ENCODE measurements at places on chromosomes 7 and 10. TPM values are rescaled to one million over a fixed set of nuclear protein-coding genes. Genes with fewer than 3 reads are reported as not detected.

Gene ANK3
- total RNA-seq = 76.3 TPM

- no peak for DNase-seq
Measured at GRCh38 chr7:149334219-149334618, 72.2 kb downstream of the ZNF783 start.

DNA sequence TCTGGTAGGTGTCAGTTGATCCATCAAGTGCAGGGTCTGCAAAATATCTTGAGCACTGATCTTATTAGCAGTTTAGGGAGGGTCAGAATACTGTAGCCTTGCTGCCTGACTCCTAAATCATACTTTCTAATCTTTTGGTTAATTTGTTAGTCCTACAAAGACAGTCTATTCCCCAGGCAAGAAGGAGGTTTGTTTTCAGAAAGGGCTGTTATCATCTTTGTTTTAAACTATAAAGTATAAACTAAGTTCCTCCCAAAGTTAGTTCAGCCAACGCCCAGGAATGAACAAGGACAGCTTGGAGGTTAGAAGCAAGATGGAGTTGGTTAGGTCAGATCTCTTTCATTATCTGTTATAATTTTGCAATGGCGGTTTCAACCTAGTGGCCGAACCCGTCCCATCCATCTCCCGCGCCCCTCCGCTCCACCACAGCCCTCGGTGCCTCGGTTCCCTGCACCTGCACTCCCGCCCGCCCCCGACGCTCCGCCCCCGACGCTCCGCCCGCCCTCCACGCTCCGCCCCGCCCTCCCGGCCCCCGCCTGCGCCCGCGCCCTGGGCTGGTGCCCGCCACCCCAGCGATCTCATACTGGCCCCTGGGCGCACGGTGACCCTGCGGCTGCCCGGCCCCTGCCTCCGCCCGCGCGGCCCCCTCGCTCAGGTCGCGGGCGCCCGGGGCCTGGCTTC is at the start of gene ADCK2:
Gene ADCK2 (plus strand): TSS at position 564 of the 681 bp plus-strand sequence. CDS start 386 bp downstream, outside the sequence.
- peak; percentile 67 for DNase-seq

GRCh38 chr10:54402576-54402975 is 398.5 kb downstream of the PCDH15 start:
- no peak for DNase-seq

Gene SLC18A3
- total RNA-seq = 0.68 TPM

DNA sequence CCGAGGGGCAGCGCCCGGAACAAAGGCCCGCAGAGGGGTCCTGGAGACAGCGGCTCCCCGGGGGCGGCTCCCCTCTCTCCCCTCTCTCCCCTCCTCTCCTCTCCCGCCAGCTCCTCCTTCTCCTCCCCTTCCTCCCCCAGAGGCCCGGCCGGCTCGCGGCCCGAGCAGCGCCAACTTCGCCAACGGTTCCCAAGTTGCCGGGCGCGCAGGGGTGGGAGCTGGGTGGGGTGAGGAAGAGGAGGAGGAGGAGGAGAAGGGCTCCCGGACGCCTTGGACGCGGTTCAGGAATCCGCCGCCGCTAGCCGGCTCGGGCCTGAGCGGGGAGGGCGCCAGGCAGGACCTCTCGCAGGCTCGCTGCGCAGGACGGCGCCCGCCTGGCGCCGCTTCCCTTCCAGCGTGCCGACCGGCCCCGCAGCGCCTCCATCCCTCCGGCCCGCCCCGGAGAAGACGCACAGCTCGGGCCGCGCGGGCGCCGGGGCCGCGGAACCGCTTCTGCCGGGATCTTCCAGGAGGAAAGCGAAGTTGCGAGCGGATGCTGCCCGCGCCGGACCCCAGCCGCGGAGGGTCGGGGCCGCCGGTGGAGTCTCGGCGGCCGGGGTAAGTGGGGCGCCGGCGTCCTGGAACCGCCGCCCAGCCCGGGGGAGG is at the start of gene CHST3:
Gene CHST3 (plus strand): TSS at position 298 of the 645 bp plus-strand sequence. CDS start 41,448 bp downstream, outside the sequence.
- DNase-seq = peak; percentile 91

DNA sequence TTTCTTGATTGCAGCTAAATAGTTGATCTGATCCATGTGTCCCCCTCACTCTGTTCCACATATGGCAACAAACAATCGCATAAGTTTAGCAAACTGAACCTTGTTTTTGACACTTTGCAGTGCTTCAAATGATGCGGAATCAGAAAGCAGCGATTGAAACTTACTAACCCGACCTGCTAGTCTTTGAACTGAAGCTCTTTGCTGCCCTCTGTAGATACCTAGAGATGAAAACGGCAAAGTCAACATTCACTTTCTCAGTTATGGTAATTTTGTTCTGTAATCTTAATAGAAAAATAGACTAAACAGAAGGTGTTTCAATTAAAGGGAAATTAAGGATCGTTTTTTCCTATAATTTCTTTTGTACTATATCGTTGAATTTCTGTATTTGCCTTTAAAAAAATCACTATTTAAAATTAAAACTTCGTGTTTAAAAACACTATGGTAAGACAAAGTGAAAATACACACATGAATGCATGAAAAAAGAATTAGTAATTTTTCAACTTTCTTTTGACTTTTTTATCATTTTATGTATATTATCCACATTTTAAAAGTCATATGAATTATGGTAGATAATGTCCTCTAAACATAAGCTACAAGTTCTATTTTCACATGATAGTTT is 276.5 kb downstream of the MAGI2 start:
- DNase-seq = no peak

DNA sequence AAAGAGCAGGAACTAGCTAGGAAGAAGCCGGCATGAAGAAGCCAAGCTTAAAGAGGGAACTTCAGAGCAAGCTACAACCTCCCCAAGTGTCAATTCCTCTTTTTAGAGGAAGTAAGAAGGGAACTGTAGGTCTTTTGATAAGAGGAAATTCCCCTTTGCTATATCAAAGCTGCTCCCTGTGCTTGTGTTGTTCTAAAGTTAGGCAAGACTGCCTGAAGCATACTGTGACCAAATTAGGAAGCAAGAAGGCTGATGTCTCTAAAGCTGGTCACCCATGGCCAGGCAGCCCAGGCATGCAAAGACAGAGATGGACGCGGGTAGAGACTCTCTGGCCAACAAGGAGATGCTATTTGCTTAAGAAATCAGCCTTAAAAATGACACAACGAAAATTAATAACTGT is 87.9 kb downstream of the RNF216 start:
- peak; percentile 82 for DNase-seq

Gene TMEM196
- total RNA-seq = 1.4 TPM

Gene LRRD1
- 0.83 TPM for total RNA-seq

GRCh38 chr7:66039094-66039670 is 36.4 kb upstream of the ASL start:
- DNase-seq = no peak

Gene STEAP1
- total RNA-seq = 15.2 TPM

Gene NKX1-2
- total RNA-seq = not detected

DNA sequence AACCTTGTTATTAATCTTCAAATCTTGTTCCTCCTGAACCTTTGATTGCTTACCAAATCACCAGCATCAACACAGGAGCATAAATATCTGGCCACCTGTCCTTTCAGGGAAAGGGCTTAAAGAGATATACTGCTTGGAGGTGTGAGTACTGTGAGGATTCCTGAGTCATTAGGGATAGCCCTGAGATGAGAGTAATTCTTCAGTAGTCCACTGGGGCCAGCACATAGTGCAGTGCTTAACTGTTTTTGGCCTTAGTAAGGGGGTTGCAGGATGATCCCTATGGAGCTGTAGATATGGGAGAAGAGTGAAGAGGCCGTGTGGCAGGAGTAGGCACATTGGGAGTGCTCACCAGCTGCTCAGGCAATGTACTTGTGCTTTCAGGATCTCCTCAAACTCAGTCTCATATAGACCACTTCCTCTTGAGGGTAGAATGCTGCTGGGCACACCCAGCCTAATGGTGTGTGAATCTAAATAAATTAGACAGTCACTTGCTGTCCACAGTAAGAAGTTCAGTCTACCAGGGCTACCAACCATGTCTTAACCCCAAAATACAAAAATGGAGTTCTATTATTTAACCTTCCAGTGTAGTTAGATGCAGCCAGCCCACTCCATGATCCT is 26.5 kb upstream of the GPR141 start:
- no peak for DNase-seq

DNA sequence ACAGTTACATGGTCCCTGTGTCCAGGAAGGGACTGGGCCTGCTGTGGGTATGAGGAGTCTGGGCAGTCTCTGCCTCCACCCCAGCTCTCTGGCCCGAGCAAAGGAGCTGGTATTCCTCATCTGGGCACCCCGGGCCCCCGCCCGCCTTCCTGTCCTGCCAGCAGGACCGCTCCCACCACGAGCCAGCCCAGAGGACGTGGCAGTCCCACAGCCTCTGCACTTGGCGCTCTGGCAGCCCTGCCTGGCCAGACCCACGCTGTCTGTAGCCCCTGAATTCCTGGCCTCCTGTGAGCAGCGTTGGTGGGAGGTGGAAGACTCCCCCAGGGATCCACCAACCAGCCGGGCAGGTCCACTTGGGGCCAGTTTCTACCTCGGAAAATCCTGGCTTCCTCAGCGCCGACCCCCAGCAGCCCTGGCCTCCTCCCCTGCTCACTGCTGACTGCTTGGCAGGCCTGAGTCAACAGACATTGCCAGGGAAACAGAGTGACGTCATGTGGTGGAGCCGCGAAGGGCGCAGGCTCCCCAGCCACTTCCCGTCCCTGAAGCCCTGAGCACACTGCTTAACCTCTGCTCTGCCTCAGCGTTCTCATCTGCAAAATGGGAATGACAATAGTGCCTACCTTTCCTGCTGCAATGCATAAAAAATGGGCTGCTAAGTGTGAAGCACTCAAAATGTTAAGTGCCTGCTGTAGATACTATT is 21.6 kb upstream of the LIMK1 start:
- DNase-seq = peak; percentile 96

Gene FAM24A
- not detected for total RNA-seq

Gene LIPJ
- total RNA-seq = not detected

Gene PRPS1L1
- not detected for total RNA-seq
